ENCODE measurements at places on chromosomes 2 and 18. TPM values are rescaled to one million over a fixed set of nuclear protein-coding genes. Genes with fewer than 3 reads are reported as not detected.

LRRTM4 gene
- not detected for total RNA-seq

SERPINB5 gene
- total RNA-seq: not detected

EMX1 gene
- total RNA-seq: not detected

KYNU gene
- total RNA-seq: 0.21 TPM

RAB17 gene
- 3.9 TPM for total RNA-seq

DNA sequence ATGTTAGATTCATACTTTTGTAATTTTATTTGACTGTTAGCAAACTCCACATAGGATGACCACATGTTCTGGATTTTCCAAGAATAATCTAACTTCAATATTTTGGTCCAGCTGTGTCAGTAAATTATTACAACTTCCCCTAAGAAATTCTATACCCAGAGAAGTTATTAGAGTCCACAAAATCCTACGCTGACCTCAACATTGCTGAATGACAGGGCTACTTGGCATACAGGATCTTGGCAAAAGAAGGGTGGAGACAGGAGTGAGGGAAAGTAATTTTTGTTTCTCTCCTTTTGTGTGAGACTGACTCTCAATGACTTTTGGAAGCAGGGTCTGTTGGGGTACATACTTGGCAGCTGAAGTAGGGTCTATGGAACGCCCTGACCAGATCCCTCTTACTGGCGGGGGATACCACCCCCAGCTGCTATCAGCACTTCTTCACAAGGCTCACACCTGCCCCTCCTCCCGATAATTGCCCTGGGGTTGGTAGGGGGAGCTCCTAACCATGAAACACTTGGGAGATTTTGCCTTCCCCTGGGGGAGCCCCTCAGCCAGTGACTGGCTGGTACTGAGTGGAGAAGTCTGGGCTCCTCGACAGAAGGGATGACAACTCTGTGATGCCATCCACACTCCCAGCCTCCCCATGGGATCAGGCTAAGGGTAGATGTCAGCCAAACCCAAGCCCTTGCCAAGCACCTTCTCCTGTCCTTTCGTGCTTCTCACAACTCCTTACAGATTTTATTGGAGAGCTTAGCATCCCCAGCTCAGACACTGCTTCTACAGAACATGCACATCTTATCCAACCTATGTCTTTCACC is 110.6 kb upstream of the FHL2 start:
- no peak for DNase-seq
- H3K27ac ChIP-seq: peak overlapping the region; percentile 52
- peaks cover 57% of the 10 kb centered on the region for H3K27me3 ChIP-seq
- H3K4me3 ChIP-seq: no peak overlapping the region
- H3K4me1 ChIP-seq: peaks cover 17% of the 10 kb centered on the region

- peaks cover 10% of the 10 kb centered on the region for H3K27me3 ChIP-seq
- peaks cover 7% of the 10 kb centered on the region for H3K4me1 ChIP-seq
- H3K4me3 ChIP-seq: no peak overlapping the region
These were observed 163.2 kb upstream of the TWIST2 start for GRCh38 chr2:238684362-238685326.

GRCh38 chr2:218282173-218282991 is 9.9 kb downstream of the TMBIM1 start:
- H3K4me1 ChIP-seq: peaks cover 38% of the 10 kb centered on the region
- H3K4me3 ChIP-seq: no peak overlapping the region
- no peaks in the 10 kb centered on the region for H3K27me3 ChIP-seq
- H3K36me3 ChIP-seq: peaks cover 19% of the 10 kb centered on the region
- H3K27ac ChIP-seq: peak overlapping the region; percentile 52

DNA sequence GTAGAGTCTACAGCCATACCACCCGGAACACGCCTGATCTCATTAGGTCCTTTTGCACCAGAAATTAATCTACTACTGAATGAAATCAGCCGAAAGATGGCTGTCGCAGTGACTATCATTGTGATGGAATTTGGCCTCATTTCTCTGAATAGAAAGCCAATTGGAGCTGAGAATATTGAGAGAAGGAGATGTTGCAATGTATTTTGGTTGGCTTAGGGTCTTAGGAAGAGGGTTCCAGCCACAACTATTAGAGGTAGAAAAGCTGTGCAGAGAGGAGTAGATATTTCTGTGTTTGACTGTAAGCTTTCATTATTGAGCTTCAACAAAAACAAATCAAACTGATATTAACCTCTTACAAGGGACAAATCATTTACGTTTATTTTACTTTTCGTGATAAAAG is 98.1 kb downstream of the THSD7B start:
- no peak overlapping the region for H3K4me3 ChIP-seq
- no peaks in the 10 kb centered on the region for H3K4me1 ChIP-seq
- H3K27ac ChIP-seq: no peak overlapping the region
- no peak for DNase-seq
- H3K36me3 ChIP-seq: no peaks in the 10 kb centered on the region

GRCh38 chr2:120401275-120402066 is 55.5 kb downstream of the INHBB start:
- no peak overlapping the region for H3K4me3 ChIP-seq
- H3K36me3 ChIP-seq: no peaks in the 10 kb centered on the region
- H3K27me3 ChIP-seq: peaks cover 37% of the 10 kb centered on the region

GRCh38 chr18:78006774-78007260 is 757.2 kb downstream of the GALR1 start:
- H3K27me3 ChIP-seq: no peaks in the 10 kb centered on the region
- H3K36me3 ChIP-seq: no peaks in the 10 kb centered on the region
- no peak overlapping the region for H3K4me3 ChIP-seq
- H3K4me1 ChIP-seq: no peaks in the 10 kb centered on the region

GRCh38 chr2:33090553-33091134 is 143.9 kb downstream of the LTBP1 start:
- no peak overlapping the region for H3K4me3 ChIP-seq
- no peak for DNase-seq
- no peaks in the 10 kb centered on the region for H3K27me3 ChIP-seq
- peaks cover 8% of the 10 kb centered on the region for H3K4me1 ChIP-seq

DNA sequence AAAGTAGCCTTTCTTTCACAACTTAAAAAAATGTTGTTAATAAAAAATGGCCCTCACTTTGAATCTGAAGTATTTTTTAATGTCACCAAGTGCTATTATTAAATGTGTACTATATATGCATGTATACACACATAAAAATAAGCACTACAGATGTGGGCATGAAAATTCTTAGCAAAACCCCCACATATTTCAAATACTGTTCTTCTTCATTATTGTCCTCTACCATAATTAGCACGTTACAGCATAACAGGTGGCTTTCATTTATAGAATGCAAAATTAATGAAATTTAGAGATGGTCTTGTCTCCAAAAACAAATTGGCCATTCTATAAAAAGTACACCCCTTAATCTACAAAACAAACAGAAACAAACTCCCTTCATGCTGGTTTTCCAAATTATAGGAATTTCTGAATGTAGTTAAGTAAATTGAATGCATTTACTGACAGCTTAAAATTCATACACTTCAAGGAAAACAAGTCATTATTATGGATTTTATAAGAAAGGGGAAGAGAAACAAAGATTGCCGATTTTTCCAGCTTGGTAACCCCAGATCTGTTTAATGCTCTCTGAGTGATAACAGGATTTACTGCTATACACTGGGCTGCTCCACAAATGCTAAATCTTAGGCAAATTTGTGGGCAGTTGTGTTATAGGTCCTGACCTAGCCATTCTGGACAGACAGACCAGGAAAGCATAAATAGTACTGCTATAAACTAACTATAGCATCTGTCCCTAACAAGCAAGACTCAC is 67.2 kb downstream of the SPRED2 start:
- no peak for DNase-seq
- peak overlapping the region; percentile 67 for H3K4me3 ChIP-seq
- peak overlapping the region; percentile 95 for H3K27ac ChIP-seq

GRCh38 chr18:54392543-54393023 is 34.9 kb downstream of the C18orf54 start:
- H3K4me3 ChIP-seq: no peak overlapping the region
- H3K36me3 ChIP-seq: no peaks in the 10 kb centered on the region
- no peak for DNase-seq
- H3K27ac ChIP-seq: no peak overlapping the region

GRCh38 chr2:39234754-39235153 is 9.0 kb downstream of the CDKL4 start:
- H3K27ac ChIP-seq: no peak overlapping the region
- H3K27me3 ChIP-seq: no peaks in the 10 kb centered on the region
- peaks cover 3% of the 10 kb centered on the region for H3K36me3 ChIP-seq
- no peak overlapping the region for H3K4me3 ChIP-seq
- H3K4me1 ChIP-seq: peaks cover 2% of the 10 kb centered on the region

Data from osteocyte (in vitro differentiated cells).